RPMI8226 (cell line): ENCODE measurements at places on chromosomes 5 and 9.

DNA sequence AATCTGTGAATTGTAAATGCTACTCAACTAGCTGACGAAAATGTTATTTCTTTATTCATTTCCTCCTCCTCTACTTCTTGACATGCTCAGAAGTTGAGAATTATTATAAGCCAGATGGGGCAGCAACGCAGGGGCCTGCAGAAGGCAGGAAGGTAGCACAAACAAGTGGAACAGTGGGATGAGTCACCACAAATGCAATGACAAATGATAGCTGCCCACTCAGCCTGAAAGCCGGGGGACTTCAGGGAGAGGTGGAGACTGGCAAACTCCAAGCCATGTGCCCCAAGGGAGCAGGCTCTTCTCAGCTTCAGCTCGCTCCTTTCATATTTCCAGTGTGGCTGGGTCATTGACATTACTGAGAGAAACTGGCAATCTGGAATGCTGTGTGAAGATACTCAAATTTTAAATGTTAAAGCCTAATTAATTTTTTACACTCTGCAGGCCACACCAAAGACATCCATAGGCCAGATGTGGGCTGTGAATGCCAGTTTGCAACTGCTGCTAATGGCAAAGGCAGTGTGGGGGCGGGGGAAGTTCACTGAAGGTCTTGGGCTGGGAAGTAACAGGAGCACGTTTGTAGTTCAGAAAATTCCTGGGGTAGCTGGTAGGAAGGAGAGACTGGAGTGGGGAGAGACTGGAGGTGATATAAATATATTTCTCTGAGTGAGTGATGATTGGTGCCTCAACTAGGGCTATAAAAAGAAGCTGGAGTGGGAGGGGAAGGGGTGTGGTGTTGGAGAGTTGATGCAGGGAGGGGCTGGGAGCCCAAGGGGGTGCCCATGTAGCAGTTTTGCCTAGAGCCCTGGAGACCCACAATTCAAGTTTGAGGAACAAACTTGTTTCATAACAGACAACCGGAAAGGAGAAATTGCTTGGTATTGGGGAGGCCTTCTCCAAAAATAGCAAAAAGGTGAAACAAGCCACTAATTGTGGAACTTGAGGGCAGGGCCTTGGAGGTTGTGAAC is 20.8 kb upstream of the ADRB2 start:
- DNase-seq: peak; percentile 66

- DNase-seq: no peak
These were observed 82.1 kb upstream of the PITX1 start for GRCh38 chr5:135116160-135116561.

GRCh38 chr9:12463641-12464040 is 229.5 kb upstream of the TYRP1 start:
- DNase-seq: no peak

DNA sequence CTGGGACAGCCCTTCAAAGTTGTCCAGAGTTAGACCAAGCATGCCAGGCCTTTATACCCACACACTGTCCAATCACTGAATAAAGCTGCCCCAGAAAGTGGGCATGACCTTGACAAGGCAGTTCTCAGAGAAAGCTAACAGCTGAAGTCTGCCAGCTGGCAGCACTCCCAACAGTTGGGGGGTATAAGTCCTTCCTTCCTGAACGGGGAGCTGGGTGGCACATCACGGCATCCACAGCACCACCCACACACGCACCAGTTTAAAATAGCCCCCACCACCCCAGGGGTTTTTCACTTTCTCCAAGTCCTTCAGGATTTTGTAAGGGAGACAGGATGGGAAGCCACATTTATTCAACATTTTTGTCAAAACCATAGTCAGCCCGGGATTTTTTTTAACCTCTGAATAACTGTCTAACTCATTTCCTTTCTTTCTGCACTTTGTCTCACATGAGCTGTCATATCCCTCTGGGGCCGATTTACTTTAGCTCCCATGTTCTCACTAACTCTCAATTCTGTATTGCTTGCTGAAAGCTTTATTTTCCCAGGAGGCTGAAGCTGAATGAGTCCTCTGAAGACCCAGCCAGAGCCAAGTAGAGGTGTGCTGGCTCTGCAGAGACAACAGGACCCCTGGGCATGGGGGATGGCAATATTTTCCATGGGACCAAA is 15.4 kb downstream of the FAM81B start:
- no peak for DNase-seq

GRCh38 chr5:141879941-141880738 is 1.9 kb upstream of the PCDH1 start:
- peak; percentile 74 for DNase-seq

DNA sequence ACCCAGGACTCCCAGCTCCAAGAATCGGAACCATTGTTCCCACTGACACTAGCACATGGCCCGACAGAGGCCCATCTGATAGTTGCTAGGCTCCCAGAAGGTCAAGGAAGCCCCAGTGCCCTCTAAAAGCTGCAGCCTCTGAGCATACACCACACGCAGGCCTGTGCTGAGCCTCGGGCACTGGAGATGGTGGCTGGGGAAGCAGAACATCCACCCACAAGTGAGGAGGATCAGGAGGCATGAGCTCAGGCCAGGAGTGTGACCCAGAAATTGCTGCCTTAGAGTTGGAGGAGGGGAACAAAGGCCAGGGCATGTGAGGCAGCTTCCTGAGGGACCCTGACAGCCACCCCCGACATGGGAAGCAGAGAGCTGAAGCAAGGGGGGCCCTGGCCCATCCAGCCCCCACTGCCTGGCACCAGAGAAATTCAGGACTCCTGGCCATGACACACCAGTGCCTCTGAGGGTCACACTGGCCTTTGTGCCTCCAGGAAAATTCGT is 21.4 kb downstream of the IPPK start:
- no peak for DNase-seq

GRCh38 chr9:120490888-120491595 is 88.9 kb downstream of the CDK5RAP2 start:
- DNase-seq: no peak

DNA sequence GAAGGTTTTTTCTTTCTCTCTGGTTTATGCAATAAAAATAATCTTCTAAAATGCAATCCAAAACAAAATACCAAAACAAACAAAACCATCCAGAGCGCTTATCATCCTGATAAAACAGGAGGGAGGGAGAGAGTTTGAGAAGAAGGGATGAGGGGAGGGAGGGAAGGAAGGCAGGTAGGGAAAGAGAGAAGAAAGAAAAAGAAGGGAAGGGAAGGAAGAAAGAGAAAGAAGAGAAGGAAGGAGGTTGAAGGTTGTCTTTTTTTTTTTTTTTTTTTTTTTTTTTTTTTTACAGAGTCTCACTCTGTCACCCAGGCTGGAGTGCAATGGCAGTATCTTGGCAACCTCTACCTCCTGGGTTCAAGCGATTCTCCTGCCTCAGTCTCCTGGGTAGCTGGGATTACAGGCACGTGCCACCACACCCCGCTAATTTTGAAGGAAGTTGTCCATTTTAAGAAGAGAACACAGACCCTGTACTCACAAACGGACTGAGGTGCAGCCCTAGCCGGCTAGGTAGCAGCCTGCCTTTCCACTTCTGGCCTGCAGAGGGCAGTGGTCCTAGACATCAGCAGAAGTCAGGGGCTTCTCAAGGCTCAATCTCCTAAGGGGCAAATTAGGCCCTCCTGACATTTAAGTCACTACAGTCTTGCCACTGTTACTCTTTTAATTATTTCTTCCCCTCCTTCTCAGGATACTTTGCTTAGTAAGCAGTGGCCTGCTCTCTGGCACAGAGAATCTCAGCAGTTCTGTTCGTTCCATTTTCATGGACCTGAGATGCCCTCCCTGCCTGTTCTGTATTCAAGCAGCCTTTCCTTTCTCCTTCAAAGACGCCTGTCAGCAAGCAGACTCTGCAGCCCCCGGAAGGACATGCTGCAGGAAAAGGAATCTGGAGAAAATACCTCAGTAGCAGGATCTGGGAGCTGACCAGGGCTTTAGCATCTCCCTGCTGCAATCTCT is 76.4 kb downstream of the EPB41L4B start:
- peak; percentile 57 for DNase-seq

- no peak for DNase-seq
These were observed 472.9 kb downstream of the PDE4D start for GRCh38 chr5:59420596-59420995.

DNA sequence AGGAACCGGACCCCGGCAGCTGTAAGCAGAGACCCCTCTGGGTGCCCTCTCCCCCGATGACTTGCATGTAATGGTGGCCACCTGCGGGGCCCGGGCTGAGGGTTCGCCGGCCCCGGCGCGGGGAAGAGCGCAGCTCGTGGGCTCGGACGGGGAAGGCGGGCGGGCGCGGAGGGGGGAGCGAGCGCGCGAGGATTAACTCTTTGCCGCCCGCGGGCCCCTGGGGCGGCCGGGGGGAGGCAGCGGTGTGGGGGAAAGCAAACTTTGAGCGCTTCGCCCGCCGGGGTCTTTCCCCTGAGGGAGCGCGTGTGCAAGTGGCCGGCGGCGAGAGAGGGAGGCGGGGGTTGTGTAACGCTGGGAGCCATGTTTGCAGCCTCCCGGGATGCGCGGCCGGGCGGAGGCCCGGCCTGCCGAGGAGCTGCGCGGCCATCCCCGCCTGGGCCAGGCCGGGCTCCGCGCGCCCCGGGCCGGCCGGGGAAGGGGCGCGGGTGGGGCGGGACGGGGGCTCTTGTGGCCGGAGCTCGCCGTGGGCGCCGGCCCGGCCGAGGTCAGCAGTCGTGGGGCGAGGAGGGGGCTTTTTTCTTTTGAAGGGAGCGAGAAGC is 547 bp downstream of the ANP32B start:
- DNase-seq: peak; percentile 43

DNA sequence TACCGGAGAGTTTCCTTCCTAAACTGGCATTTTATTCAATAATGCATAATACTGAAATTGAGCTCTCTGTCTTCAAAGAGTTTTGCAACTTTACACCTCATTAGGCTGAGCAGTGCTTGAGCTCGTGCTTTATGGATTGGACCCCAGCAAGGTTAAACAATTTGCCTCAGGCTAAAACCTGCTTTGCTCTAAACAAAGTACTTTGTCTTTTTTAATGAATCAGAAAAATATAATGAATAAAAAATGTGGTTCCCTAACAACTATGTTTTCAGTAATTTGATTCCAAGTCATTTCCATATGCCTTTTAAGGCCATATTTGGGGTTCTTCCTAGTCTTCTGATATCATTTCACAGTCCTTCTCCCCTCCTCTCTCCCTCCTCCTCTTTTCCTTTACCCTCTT is 20.0 kb downstream of the ZNF366 start:
- no peak for DNase-seq

DNA sequence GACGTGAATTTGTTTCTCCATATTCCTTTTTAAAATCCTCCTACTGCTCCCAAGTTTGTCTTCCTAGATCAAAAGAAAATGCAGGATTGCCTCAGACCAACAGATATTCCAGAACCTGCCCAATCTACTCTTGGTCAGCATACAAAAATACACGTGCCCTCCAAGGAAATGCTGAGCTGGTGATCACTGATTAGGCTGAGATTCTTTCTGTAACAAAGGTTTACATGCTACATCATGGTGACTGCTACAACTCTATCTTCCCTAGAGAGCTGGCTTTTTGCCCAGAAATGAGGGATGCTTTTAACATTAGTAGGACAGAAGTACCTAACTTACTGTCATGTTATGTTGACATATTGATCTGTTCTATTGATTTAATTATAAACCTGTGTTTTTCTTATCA is 35.5 kb downstream of the OR2Y1 start:
- peak; percentile 41 for DNase-seq

DNA sequence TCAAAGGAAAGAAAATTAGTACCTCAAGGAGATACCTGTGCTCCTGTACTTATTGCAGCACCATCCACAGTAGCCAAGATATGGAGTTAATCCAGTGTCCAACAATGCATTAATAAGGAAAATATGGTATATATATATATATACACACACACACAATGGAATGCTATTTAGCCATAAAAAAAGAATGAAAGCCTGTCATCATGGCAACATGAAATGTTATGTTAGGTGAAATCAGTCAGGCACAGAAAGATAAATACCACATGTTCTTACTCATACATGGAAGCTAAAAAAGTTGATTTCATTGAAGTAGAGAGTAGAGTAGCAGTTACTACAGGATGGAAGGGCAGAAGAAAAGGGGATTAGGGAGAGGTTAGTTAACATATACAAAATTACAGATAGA is 601.5 kb downstream of the ANXA1 start:
- DNase-seq: no peak

GRCh38 chr5:10330511-10331230 is 22.8 kb upstream of the MARCHF6 start:
- no peak for DNase-seq

- DNase-seq: no peak
These were observed 141.3 kb upstream of the ALDH1B1 start for GRCh38 chr9:38251036-38251860.

DNA sequence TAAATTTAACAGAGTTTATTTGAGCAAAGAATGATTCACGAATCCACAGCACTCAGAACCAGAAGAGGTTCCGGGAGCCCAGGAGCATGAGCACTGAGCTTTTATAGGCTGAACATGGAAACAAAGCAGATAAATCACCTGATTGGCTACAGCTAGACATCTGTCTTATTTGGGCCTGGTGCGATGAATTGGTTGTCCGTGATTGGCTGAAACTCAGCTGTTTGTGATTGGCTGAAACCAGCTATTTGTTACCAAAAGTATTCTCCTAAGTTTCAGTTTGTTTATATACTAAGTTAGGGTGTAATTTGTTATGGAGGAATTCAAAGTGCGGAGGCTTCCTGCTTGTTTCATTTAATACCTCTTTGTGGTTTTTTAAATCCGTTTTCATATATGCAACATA is 15.8 kb upstream of the LCP2 start:
- DNase-seq: no peak

DNA sequence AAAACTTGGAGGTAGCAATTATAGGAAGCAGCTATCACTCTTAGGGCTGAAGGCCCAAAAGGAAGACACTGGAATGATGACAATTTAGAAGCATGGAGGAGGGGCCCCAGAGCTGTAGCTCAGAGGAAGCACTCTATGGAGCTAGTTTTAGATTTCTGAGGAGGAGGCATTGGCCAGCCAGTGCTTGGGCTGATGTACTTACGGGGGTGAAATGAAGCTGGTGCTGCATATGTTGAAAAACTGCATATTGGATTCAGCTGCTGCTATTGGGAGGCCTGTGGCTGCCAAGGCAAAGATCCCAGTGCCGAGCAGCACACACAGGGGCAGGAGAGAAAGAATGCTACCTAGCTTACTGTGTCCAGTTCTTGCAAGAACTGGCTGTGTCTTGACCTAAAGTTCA is 53.9 kb upstream of the HMHB1 start:
- no peak for DNase-seq

- DNase-seq: no peak
These were observed 84.2 kb downstream of the SGCD start for GRCh38 chr5:156411185-156411613.

GRCh38 chr5:9551567-9552537 is 6.0 kb upstream of the SEMA5A start:
- no peak for DNase-seq
